ENCODE measurements at places on chromosomes 7 and 10.

GRCh38 chr7:119711104-119711503, 561.9 kb upstream of the KCND2 start:
- no peak for DNase-seq

DNA sequence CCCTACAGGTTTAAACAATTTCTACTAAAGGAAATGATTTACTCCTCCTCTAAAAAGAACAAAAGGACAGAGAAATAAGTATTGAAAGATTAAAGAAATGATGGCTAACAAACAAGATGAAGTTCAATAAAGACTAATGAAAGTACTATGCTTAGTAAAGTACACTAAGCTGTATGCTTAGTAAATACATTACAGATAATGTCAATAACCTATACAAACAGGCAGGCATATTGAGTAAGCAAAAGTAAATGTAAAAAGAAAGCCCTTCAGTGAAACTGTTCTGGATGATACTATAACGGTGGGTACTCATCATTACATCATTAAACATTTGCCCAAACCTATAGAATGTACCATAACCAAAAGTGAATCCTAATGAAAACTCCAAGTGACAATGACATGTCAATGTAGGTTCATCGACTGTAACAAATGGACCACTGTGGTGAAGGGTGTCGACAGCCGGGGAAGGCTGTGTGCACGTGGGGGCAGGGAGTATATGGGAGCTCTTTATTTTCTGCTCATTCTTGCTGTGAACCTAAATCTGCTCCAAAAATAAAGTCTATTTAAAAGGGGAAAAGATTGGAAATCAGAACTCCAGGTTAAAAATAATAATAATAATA, 34.0 kb downstream of the CYTH3 start:
- DNase-seq = no peak

- no peak for DNase-seq
Observed at GRCh38 chr10:69486922-69487730, 35.9 kb downstream of the TSPAN15 start.

DNA sequence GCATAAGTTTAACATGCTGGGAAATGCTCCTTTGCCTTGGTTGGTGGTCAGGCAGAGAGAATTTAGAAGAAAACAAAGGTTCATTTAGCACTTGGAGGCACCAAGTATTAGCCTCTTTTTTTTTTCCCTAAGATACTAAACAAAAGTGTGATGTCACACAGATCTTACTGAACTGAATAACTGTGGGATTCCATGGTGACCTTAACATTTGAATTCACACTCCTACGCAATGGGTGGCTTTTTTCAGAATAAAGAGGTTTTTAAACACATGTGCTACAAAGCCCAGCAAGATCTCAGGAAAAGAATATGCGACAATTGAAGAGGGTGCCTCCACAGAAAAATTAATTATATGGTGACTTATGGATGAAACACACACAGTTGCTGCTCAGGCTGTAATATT, 133.4 kb upstream of the ABCB5 start:
- no peak for DNase-seq

- DNase-seq = no peak
Observed at GRCh38 chr10:30939643-30940251, 91.9 kb downstream of the ZNF438 start.

DNA sequence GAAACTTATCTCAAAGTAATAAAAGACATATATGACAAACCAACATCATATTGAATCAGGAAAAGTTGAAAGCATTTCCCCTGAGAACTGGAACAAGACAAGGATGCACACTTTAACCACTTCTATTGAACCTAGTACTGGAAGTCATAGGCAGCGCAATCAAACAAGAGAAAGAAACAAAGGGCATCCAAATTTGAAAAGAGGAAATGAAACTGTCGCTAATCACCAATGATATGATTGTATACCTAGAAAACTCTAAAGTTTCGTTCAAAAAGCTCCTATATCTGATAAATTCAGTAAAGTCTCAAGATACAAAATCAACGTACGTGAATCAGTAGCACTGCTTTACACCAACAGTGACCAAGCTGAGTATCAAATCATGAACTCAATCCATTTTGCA, 137.7 kb upstream of the TEX47 start:
- no peak for DNase-seq

DNA sequence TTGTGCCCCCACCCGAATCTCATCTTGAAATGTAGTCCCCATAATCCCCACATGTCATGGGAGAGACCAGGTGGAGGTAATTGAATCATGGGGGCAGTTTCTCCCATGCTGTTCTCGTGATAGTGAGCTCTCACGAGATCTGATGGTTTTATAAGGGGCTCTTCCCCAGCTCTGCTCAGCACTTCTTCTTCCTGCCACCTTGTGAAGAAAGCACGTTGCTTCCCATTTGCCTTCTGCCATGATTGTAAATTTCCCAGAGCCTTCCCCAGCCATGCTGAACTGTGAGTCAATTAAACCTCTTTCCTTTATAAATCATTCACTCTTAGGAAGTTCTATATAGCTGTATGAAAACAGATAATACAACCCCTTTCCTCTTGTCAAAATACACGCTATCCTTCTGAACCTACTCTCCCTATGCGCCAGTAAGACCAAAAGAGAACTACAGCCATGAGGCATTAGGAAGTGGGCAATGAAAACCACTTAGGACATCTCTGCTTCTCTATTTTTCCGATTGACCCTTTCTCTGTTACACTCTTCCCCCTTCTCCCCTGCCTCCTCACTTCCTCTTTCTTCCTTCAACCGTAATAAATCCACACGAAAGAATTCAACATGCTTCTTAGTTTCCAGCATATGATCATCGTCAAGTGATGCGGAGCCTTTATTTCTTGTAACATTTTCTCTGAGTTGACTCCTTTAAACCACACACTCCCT, 101.2 kb upstream of the WDR11 start:
- DNase-seq = peak; percentile 80

DNA sequence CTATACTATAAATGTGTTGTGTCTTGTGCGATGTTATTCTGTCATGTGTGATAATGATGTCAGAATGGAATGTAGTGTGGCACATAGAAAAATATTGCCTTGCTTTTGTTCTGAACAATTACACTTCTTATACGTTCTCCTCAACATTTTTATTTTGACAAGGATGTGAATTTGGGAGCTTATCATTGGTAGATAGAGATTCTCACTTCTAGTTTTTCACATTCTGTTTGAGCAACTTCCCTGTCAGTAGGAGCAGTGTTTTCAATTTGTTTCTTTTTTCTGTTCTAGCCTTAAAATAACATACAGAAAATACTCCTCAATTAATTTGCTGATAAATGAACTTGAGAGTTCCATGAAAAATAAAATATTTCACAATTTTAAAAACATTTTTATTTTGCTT, 17.6 kb downstream of the SUN3 start:
- DNase-seq = peak; percentile 33

GRCh38 chr7:14270099-14270498, 280.6 kb upstream of the ETV1 start:
- DNase-seq = no peak

DNA sequence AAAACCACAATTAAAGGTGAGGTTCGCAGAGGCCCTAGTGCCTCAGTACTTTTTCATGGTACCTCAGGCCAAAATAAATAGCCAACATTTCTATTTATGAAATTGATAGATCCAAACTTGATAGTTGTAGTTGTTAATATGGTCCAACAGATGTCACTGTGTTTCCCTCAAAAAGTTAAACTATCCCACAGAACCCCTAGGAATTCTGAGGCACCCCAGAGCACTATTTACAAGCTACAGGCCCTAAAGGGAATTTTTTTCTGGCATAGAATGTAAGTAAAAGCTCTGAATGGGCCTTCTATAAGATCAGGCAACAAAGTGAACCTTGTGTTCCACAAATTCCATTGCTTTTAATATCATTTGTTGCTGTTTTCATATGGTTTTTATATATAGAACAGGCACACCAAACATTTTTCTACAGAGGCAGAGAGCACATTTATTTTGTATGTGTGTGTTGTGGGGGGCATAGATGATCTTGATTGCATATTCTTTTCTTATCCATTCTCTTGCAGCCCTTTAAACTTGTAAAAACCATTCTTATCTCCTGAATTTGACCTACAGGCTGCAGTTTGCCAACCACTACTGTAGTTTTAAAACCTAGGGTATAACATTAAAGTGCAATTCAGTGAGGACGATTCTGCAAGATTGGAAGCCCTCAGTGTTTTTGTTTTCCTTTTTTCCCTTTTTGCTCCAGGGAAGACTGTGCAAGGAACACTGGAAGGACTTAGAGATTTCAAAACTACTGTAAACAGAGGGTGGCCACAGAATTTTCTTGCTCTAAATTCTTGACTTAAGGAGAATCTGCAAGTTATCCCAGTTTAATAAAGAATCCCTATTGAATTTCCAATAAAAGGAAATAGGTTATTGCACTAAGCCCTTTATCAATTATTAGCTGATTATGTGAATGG, 3.5 kb upstream of the ARL4A start:
- DNase-seq = no peak

GRCh38 chr7:5997210-5997808, 11.5 kb downstream of the PMS2 start:
- DNase-seq = peak; percentile 79

- no peak for DNase-seq
Observed at GRCh38 chr7:129209067-129209926, 15.5 kb upstream of the AHCYL2 start.

DNA sequence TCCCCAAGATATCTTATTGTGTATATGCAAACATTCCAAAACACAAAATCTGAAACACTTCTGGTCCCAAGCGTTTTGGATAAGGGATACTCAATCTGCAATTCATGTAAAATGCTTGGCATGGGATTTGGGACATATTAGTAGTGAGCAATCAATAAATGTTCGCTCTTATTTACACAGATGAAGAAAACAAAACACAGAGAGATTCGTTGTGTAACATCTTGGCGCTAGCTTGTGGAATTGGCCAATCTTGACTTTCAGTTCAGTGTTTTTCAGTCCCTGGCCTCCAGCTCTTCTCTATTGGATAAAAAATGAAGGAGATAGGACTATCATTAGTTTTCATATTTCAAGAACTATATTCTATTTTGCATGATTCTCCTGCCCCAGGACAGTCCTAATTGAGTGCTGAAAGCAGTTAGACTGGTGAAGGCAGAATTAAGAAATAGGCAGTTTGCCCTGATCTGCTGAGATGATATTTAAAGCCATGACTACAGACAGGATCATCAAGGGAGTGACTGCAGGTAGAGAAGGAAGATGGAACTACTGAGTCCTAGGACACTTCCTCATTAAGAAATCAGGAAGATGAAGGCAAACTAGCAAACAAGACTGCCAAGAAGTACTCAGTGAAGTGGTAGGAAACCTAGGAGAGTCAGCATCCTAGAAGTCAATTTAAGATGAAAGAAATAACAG, 1.8 kb downstream of the PNLIPRP3 start:
- DNase-seq = no peak

- DNase-seq = no peak
Observed at GRCh38 chr7:871900-872537, 4.3 kb upstream of the GET4 start.

DNA sequence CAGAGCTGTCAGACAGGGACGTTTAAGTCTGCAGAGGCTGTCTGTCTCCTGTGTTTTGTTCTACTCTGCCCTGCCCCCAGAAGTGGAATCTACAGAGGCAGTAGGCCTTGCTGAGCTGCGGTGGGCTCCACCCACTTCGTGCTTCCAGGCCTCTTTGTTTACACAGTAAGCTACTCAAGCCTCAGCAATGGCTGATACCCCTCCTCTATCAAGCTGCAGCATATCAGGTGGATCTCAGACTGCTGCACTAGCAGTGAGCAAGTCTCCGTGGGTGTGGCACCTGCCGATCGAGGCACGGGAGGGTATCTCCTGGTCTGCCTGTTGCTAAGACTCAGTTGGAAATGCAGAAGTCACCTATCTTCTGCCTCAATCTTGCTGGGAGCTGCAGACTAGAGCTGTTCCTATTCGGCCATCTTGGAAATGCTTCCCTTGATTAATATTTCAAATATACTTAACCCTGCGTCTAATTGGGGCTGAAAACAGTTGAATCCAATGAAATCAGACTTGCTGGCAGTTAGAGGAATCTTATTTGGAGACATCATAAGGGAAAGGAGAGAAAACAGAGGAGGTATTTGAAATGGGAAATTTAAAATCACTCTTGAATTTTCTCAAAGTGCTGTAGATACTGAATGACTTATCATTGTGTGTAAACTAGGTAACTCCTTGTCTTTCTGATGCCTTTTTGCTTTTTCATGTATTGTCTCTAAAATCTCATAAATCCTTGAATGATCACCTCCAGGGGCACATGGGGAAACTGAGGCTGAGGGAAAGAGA, 13.8 kb upstream of the CYP3A5 start:
- DNase-seq = no peak

- DNase-seq = no peak
Observed at GRCh38 chr10:3425261-3425660, 252.7 kb upstream of the PITRM1 start.

- peak; percentile 64 for DNase-seq
Observed at GRCh38 chr10:28878236-28878970, 201.1 kb downstream of the BAMBI start.

GRCh38 chr10:81096558-81096957, 558.9 kb downstream of the SH2D4B start:
- no peak for DNase-seq

GRCh38 chr7:80542398-80542797, 30.5 kb upstream of the GNAT3 start:
- DNase-seq = no peak

- DNase-seq = no peak
Observed at GRCh38 chr10:124696446-124697392, 47.5 kb downstream of the FAM53B start.

- DNase-seq = no peak
Observed at GRCh38 chr7:111883241-111883640, 320.9 kb upstream of the IMMP2L start.

GRCh38 chr10:131930150-131930549, 29.3 kb downstream of the PPP2R2D start:
- DNase-seq = no peak

DNA sequence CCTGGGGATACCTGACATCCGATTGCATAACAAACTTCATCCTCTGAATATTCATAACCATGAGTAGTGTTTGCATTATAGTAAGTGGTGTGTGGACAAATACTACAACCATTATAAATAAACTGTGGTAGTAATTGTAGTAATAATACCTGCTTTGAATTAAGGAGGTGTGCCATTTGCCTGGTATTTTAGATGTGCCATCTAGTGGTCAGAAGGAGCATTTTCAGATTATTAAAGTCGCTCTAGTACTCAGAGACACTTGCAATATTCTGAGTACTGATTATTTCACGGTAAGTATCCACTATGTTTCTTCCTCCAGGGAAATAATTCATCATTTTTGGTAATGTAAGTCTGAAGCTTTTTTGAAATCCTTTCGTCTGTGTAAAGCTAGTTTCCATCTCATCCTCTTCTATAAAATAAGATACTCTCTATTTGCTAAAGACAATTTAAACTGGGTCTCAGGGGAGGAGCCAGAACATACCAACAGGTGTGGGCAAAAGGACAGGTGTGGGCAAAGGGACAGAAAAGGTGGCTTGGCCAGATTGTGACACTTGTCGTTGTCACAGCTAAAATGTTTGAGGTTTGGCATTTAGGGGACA, 115.3 kb upstream of the WDR11 start:
- DNase-seq = peak; percentile 37

- no peak for DNase-seq
Observed at GRCh38 chr10:122503012-122503411, 41.7 kb downstream of the HTRA1 start.

DNA sequence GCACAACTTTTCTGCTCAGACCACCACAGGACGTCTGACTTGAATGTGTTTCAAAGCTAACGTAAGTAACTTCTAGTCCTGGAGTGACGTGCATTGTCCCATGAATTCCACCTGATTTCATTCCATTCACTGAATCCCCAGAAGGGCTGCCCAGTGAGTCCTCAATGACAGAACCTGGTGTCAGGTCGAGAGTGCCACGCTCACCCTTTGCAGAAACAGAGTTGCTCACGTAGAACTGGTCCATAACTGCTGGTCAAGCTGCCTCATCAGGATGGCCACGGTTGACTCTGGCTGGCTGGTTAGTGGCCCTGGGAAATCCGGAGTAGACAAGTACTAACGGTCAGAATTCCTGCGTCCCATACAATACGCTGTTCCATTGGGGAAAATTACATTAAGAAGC, 50.6 kb upstream of the UBE3C start:
- no peak for DNase-seq
